ENCODE measurements at places on chromosomes 6 and 20.

- no peak for DNase-seq
These were observed 23.6 kb upstream of the MARCKS start for GRCh38 chr6:113833537-113833936.

DNA sequence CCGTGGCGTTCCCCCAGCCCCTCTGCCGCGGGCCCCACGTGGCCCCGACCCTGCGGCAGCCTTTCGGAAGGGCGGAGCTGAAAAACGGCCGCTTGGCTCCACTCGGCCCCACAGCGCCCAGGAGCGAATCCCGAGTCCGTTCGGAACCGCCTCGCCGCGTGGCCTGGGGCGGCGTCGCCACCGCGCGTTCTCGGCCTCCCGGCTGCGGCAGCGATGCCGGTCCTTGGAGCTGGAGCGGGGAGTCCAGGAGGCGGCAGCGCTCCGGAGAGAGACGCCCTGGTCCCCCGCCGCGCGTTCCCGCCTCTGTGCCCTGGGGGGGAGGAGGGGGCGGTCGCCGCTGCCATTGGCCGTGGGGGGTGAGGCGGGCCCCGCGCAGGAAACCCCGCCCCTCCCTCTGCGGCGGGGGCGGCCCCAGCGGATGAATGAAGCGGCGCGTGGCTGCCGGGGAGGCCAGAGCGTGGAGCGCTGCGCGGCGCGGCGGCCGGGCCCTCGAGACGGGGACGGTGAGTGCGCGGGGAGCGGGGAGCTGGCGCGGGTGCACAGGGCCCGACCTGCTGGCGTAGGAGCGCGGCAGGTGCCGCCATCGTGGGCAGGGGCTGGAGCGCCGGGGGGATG is at the start of gene SLCO4A1:
Gene SLCO4A1, plus strand, starts transcription at position 453 of the 615 bp plus-strand sequence. CDS start 13,952 bp downstream, outside the sequence.
- no peak for DNase-seq

DNA sequence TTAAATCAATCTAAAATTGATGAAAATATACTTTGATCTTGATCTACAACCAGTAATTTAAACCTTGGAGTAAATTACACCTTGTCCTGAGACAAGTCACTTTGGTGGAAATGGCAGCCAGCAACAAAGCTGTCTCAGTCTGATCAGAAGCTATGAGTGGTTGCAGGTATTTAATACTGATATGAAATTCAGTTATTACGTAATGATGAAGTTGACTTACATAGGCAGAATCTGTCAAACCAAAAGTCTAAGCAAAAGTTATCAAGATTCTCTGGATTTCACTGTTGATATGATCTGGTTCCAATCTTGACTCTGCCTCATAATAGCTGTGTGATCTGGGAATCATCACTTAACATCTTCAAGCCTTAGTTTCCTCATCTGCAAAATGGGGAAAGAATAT is 27.6 kb upstream of the GSTA5 start:
- DNase-seq: no peak

- no peak for DNase-seq
These were observed 113.4 kb downstream of the NRN1 start for GRCh38 chr6:5893295-5893694.

All from renal cortical epithelial cell (primary cell).